ENCODE measurements at places on chromosomes 3 and 15.

DNA sequence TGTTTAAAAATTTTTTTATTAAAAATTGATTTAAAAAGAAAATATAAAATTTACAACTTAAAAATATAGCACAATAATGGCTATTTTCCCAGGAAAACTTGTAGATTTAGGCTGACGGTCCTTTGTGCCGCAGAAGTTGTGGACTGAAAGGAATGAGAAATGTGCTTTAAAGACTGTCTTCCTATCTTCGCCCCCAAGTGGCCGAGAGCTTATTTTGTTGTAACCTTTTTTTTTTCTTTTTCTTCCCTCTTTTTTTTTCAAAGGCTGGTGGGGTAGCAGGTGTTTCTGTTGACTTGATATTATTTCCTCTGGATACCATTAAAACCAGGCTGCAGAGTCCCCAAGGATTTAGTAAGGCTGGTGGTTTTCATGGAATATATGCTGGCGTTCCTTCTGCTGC, 15.5 kb downstream of the SLC25A26 start:
- DNase-seq: no peak

DNA sequence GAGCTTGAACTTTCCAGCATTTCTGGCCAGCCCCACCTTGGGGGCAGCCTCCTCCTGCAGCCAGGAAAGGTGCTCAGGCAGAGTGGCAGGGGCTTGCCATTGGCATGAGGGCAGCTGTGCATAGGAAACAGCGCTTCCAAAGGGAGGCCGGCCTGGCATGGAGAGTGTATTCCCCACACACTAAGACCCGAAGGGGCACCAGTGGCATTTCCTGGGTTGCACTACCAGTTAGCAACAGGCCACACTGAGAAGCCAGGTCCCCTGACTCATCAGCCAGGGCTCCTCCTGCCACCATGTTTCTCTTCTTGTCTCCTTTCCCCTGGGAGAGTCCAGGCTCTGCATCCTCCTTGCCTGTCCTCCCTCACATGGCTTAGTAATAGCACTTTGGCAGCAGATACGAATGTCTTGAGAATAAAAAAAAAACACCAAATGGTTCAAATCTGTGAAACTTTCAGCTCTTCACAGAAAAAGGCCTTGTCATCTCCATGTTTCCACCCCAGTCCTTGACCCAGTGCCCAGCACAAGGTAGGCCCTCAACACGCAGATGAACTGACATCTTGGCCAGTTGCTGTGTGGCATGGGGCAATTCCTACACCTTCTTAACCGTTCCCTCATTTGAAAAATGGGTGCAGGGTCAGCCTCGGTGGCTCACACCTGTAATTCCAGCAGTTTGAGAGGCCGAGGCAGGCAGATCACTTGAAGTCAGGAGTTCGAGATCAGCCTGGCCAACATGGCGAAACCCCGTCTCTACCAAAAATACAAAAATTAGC, 180.4 kb downstream of the SMAD6 start:
- DNase-seq: no peak

DNA sequence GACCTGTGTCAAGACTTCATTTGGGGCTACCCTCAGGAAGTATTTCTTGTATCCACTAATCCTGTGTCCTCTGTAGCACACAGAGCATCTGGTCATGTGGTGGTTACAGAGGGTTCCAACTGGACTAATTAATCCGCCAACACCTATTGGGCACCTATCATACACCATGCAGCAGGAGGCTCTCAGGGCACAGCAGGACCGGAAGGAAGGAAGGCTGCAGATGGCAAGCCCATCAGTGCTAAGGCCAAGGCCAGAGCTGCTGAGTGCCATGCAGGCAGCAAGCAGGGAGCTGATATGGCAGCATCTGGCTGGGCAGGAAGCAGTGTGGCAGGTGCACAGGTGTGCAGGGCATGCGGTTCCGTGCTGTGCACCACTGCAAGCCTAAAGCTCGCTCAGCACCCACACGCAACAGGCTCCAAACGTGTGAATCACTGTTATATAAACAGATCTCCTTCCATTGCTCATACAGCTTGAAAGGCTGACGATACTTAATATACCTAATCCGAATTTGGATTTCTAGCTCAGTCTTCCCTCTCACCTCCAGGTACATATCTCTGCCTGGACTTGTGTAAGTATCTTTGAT, 64.4 kb upstream of the SNRPA1 start:
- no peak for DNase-seq

GRCh38 chr3:11568503-11569155, 75.1 kb downstream of the VGLL4 start:
- DNase-seq: no peak

DNA sequence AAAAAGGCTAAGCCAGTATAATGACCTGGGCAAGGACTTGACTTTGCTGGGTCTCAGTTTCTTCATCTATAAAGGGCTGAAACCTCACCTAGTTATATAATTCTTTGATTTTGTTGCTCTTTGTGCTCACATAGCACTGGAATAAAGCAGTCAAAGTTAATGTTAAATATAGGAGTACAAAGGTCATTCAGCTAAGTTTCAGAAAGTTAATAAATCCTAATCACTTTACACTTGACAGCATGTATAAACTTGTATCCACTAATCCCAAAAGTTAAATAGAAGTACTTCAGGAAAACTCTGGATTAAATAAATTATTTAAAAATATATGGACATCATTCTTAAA, 33.9 kb downstream of the PLCL2 start:
- no peak for DNase-seq

DNA sequence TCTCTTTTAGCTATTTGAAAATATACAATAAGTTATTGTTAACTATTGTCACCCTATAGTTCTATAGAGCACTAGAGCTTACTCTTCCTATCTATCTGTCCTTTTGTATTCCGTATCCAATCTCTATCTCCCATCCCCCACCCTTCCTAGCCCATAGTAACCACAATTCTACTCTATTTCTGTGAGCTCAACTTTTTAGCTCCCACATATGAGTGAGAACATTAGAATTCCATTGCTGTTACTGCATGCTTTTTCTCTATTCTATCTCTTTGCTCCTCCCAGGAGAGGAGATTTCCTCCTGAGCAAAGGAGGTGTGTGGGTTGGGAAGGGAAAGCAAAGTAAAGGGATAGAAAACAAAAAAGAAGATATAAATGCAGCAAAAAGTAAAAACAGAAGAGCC, 105.6 kb upstream of the SLC4A7 start:
- DNase-seq: no peak

GRCh38 chr3:171266034-171266739, 194.0 kb downstream of the TNIK start:
- DNase-seq: no peak

Data from stimulated activated CD8-positive, alpha-beta memory T cell treated with anti-CD3 and anti-CD28 coated beads, Interleukin-4, amount 100 ng/mL, for 4 hours (primary cell).